Stimulated activated CD8-positive, alpha-beta memory T cell treated with anti-CD3 and anti-CD28 coated beads, Interleukin-7, amount 100 ng/mL, for 1 hour (primary cell): ENCODE measurements at places on chromosomes 12 and 14.

DNA sequence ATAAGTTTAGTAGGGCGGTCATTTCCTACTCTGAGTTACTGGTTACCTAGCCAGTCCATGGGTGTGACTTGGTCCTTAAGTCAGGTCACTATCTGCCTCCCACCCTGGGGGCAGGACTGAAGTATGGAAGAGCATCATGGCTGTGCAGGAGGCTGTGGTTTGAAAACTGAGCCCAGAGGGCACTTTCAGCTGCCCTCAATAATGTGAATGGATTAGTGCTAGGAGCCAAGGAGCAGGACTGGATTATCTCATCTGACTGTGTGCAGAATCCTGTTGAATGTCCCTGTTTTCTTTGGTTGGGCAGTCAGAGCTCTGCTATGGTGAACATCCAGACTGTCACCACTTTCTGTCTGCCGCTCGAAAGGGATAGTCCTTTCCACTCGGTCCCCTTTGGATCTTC is 1.6 kb downstream of the ATXN7L3B start:
- no peak for DNase-seq

DNA sequence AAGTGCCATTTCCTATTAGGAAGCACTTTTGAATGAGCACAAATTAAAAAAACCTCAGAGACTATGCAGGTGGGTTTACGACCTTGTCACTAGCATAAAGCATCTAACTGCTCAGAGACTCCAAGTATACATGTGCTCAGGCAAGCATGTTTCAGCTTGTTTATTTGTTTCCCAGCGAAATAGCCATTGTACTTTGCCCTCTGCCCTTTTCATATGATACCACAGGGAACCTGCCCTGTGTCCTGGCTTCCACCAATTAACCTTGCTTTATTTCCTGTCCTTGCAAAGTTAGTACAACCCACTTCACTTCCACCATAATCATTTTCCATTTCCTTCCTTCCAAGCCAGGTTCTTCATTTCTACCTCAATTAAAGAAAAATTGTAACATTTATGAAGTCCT is 194.9 kb downstream of the DUSP6 start:
- DNase-seq: no peak

- DNase-seq: no peak
Measured at GRCh38 chr14:96204151-96205058, at the start of gene BDKRB2. TSS of gene BDKRB2 (plus strand) at chr14:96204839. CDS start at chr14:96237108, 32,269 bp downstream.

GRCh38 chr14:31768355-31768754 is 207.2 kb downstream of the NUBPL start:
- no peak for DNase-seq

DNA sequence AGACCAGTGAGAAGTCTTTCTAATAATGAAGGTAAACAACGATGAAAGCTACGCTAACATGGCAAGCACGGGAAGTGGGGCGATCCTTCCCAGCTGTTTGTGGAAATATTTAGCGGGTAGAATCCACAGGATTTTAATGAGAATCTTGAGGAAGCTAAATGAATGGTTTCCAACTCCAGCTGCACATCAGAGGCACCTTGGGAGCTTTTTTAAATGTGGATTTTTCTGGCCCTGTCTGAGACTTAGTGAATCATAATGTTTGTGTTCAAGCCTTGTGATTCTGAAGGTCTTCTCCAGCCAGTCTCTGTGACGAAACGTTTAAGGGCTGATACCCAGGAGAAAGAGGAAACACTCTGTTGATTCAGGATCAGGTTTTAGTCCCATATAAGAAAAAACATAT is 169.8 kb downstream of the CAPZA3 start:
- DNase-seq: no peak

GRCh38 chr14:66979101-66979974 is 209.9 kb upstream of the GARIN2 start:
- no peak for DNase-seq

GRCh38 chr12:106301241-106301610 is 1.3 kb upstream of the TCP11L2 start:
- no peak for DNase-seq

DNA sequence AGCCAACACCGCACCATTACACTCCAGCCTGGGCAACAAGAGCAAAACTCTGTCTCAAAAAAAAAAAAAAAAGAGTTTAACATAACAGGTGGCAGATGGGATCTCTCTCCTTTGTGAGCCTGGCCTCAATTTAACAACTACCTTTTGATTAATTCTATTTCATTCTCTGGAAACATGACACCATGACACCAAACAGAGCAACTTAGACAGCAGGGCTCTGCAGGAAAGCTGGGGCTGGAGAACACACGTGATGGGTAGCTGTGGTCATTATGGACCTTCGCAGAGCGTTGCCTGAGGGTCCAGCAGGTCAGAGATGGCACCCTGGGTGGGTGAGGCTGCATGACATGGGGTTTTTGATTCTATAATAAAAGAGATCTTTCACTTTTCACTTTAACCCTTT is 1.7 kb upstream of the DGLUCY start:
- DNase-seq: no peak

GRCh38 chr14:96109596-96110355 is 70.6 kb downstream of the C14orf132 start:
- DNase-seq: no peak

DNA sequence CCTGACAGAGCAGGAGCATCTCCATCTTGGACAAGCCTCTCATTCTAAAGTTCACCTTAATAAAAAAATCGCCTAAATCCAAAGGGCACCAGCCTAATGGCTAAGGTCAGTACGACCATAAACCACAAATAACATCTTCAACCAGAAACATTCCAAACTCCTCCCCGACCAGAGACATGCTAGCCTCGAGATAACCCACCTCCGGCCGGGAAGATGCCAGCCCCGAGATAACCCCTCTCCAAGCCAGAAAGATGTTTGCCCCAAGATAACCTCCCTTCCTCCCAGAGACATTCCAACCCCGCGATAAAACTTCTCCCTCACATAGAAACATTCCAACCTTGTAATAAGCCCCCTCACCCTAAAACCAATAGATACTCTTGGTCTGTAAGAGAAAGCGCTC is 86.8 kb upstream of the PKP2 start:
- no peak for DNase-seq

DNA sequence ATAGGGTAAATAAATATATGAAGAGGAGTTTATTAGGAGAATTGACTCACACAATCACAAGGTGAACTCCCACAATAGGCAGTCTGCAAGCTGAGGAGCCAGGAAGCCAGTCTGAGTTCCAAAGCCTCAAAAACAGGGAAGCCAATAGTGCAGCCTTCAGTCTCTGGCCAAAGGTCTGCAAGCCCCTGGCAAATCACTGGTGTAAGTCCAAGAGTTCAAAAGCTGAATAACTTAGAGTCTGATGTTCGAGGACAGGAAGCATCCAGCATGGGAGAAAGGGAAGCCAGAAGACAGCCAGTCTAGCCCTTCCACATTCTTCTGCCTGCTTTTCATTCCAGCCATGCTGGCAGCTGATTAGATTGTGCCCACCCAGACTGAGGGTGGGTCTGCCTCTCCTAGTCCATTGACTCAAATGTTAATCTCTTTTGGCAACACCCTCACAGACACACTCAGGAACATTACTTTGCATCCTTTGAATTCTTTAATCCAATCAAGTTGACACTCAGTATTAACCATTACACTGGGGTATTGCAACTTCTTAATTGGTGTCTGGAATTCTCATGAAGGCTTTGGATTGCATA is 736.5 kb upstream of the LMO3 start:
- DNase-seq: no peak

DNA sequence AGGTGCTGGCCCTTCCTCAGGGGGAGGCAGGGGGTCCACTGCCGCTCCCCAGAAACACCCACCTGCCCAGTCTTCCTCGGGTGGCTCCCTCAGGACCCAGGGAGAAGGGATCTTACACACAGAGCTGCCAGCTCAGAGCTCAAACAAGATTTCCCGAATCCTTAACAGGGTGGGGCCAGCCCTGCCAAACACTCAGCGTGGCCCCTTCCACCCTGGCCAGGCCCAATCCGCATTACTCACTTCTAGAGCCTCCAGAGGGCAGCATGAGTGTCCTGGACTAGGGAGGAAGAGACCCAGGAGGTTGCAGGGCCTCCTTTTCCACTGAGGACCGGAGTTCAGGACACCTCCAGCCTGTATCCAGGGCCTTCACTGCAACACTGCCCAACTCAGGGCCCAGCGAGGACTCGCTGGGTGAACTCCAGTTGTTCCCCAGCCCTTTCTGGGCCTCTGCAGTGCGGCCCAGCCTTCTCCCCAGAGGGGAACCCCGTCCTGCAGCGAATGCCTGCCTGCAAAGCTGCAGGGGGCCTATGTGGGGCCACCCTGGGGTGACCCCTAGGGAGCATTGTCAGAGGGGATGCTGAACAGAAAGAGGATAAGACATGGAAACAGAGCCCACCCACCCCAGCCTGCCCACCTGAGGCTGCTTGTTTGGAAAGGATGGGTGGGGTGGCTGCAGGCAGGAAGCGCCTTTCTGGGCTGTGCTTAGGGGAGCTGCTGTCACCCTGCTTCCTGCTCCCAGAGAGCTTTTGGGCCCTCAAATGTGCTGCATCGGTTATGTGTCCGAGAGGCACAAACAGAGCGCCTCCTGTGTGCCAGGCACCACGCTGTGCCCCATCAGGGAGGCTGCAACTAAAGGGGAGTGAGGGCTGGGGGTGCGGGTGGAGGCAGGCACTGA is 43.8 kb downstream of the CCNK start:
- DNase-seq: no peak
